ENCODE measurements at places on chromosomes 7 and 10. TPM values are rescaled to one million over a fixed set of nuclear protein-coding genes. Genes with fewer than 3 reads are reported as not detected.

DMTF1 gene
- total RNA-seq = 86.8 TPM

STK31 gene
- 0.30 TPM for total RNA-seq

TDRD1 gene
- 0.57 TPM for total RNA-seq

- H3K4me3 ChIP-seq = no peak overlapping the region
- H3K27ac ChIP-seq = no peak overlapping the region
- H3K27me3 ChIP-seq = no peaks in the 10 kb centered on the region
- no peak for DNase-seq
Observed at GRCh38 chr7:141456298-141456697, 94.9 kb upstream of the AGK start.

GRCh38 chr7:22066522-22066921 is 120.8 kb upstream of the CDCA7L start:
- no peak overlapping the region for H3K27ac ChIP-seq
- no peaks in the 10 kb centered on the region for H3K27me3 ChIP-seq
- no peak for DNase-seq
- no peak overlapping the region for H3K4me3 ChIP-seq
- no peaks in the 10 kb centered on the region for H3K36me3 ChIP-seq

GRCh38 chr7:90655566-90655965 is 59.4 kb downstream of the CDK14 start:
- H3K4me3 ChIP-seq = no peak overlapping the region
- peaks cover 25% of the 10 kb centered on the region for H3K4me1 ChIP-seq
- H3K27ac ChIP-seq = no peak overlapping the region
- H3K27me3 ChIP-seq = no peaks in the 10 kb centered on the region
- no peaks in the 10 kb centered on the region for H3K36me3 ChIP-seq
- DNase-seq = no peak

All from WTC11 (cell line).